ENCODE measurements at places on chromosomes 3 and 15.

GRCh38 chr3:462851-463250, 266.3 kb downstream of the CHL1 start:
- no peak for DNase-seq

- DNase-seq, result no peak
Measured at GRCh38 chr3:14450922-14451606, 48.7 kb downstream of the SLC6A6 start.

GRCh38 chr15:61656391-61656790, 403.9 kb downstream of the VPS13C start:
- DNase-seq, result no peak

GRCh38 chr15:81751256-81751655, 294.6 kb downstream of the MEX3B start:
- DNase-seq, result no peak

DNA sequence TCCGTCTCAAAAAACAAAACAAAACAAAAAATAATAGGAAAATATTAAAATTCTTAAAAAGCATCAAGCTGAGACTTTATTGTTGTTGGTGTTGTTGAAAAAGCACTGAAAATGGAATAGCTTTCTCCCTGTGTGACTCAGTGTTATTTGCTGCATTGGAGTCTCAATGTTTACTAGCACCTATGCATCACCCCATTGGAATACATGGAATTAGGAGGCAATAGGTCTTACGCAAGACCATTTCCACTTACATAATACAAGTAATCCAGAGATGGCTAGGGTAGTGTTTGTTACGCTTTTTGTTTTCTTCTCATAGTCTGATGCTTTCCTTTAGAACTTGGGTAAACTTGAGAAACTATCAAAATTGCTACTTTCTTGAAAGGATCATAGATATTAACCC, 15.2 kb downstream of the GXYLT2 start:
- no peak for DNase-seq

DNA sequence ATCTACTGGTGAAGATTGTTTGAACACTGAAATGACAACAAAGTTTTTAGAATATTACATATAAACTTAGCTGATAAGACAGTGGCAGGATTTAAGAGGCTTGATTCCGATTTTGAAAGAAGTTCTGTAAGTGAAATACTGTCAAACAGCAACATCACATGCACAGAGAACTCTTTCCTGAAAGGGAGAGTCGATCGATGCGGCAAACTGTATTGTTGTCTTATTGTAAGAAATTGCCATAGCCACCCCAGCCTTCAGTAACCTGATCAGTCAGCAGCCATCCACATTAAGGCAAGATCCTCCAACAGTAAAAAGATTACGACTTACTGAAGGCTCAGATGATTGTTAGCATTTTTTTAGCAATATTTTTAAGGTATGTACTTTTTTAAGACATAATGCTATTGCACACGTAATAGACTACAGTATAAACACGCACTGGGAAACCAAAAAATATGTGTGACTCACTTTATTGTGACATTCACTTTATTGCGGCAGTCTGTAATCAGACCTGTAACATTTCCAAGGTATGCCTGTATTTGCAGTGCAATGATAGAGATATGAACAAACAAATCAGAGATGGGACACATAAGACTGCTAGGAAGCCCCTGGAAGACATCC, 225.6 kb upstream of the UBE2E1 start:
- no peak for DNase-seq

GRCh38 chr3:127050733-127051132, 67.8 kb downstream of the PLXNA1 start:
- no peak for DNase-seq

DNA sequence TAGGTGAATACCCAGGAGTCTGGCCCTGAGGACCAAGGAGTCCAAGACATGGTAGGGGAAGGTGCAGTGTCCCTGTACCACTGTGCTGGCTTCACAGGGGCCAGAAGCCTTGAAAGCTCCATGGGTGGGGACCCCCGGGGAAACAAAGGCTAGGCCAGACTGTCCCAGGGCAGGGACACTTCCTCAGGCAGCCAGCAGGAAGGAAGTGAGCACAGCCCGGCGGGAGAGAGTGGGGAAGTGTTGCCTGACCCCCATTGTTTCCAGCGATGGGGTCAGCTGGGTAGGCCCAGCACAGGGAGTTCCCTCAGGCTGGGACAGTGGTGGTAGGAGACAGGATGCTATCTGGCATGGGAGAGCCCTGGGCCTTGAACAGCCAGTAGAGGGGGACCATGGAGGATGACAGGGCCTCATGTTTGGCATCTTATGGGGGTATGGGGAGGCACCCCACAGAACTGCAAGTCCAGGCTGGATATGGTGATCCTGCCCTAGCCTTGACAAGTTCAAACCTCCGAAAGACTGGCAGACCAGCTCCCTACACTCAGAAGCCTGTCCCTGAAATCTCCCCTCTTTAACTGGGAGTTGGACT, 1.2 kb upstream of the HYAL2 start:
- DNase-seq, result no peak

DNA sequence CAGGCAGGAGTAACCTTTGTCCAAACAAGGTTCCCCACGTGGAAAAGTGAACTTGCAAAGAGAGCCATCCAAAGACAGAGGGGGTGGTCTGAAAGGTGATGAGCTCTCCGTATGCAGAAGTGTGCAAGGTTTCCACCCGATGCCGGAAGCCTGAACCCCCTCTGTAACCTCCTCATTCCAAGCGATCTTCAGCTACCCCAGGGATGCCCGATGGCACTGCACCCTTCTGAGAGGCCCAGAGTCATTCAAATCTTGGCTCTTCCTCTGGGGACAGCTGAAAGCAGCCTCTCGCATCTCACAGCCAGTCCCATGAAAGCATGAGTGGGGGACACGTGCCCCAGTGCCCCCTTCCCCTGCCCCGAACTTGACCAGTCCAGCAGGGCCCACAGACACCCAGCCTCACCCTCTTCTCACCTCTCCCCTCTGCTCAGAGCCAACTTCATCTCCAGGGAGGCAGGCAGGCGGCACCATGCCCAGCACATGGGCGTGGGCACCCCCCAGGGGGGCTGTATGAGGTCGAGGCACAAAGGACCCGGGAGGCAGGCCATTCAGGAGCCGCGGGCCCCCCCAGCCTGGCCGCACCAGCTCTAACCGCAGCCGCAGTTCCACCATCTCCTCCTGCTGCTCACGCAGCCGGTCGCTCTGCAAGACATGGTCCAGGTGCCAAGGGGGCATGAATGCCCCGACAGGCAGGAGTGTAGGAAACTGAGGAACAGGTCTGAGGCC, 8.7 kb downstream of the KIF7 start:
- no peak for DNase-seq

- DNase-seq, result no peak
Measured at GRCh38 chr3:29576181-29576580, 295.3 kb downstream of the RBMS3 start.

DNA sequence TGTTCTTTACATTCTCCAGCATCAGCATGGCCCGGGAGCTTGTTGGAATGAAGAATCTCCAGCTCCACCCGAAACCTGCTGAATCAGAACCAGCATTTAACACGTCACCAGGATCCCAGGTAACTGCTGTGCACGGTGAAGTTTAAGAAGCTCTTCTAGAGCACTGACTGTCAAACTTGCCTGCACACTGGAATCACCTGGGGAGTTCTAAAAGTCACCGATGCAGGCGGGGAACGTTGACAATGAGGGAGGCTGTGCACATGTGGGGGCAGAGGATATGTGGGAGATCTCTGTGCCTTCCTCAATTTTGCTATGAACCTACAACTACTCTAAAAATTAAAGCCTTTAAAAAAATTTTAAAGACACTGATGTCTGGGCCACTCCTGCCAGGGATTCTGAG, 19.1 kb upstream of the PAQR5 start:
- no peak for DNase-seq

DNA sequence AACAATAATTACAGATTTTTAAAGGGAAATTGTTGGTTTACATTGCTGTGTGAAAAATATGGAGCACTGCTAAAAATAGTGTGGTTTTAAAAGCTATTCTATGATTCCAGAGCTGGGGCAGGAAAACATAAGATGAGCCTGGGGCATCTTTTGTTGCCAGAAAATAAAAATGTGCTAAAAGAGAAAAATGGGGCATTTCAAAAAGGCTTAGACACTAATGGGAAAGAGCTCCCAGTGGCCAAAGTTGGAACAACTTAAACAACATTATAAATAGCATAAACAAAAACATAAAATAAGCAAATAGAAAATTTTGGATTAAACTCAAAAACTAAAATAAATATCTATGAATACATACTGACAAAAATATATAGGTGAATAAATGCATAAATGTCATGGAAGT, 478.9 kb downstream of the NLGN1 start:
- no peak for DNase-seq

GRCh38 chr3:195817578-195818135, 5.9 kb upstream of the MUC4 start:
- DNase-seq, result no peak

DNA sequence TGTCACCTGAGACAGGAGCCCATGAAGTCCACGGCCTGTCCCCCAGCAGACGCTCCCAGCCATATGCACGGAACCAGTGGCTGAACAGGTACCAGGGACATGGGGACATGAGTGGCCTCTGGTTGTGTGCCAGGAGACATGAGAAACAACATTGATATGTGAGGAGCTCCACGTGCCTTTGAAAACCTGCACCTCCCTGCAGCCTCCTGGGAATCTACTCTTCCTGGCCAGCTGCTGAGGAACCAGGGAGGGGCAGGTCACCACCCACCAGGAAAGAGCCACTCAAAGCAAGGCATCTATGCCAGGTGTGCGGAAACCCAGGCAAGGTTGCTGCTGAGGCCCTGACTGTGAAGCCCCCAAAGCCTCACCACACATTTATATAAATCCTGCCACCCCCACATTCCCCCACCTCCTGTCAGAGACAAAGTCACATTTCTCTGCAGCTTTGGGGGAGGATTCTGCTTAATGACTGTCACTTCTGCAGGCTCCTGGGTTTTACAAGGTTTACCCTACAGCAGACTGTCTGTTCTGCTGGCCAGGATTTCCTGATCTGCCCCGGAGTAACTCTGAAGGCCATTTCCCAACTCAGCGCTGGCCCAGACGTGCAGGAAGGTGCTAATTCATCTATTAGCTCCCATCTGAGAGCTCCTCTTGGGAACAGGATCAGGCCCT, 110.8 kb downstream of the ADCY5 start:
- peak; percentile 26 for DNase-seq

DNA sequence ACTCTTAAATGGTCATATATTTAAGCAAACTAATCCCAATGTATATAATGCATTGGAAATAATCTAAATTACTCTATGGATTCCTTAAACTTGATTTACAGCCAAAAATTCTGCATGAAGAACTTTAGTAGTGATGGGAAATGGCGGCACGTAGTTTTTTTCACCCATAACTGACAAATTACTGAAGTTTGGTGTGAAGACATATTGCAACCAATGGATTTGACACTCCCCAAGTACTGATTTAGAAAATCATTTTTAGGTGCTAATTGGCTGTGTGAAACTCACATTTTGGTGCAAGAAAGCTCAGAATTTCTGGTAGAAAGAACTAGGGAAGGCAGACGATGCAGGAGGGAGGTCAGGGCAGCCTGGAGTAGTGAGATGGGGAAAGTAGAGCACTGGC, 19.3 kb upstream of the TMEM108 start:
- no peak for DNase-seq

DNA sequence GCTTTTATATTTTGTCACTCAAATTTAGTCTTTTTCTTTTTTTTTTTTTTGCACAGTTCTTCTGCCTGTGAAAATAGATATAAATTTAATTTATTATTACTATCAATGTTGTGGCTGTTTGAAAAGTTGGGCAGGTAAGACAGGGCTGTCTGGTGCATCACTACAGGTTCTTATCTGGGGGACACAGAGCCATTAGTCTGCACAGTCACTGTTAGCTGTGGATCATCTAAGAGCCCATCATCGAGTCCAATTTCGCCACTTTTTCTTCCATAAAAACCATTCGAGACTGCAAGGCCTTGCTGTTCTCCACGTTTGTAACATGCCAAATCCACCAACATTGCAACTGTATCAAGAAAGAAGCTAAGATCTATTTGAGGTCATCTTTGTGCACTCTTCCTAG, 325.6 kb upstream of the UMPS start:
- DNase-seq, result no peak

- no peak for DNase-seq
Measured at GRCh38 chr15:76298986-76299385, 12.3 kb downstream of the ETFA start.

DNA sequence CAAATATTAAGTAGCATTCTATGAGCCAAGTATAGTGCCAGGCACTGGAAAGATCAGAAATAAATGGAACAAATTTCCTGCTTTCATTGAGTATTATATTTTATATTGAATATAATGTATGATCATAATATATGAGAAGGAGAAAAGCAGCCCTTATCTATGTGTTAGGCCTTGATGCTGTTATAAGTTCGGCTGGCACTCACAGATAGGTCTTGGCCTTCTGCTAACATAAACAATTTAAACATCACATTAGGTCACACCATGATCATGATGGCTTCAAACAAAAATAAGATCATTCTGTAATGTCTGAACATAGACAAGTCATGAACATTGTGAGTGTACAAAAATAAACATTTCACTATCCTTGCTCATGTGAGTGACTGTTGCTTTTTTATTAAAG, 584.0 kb upstream of the ZNF385D start:
- DNase-seq, result no peak

DNA sequence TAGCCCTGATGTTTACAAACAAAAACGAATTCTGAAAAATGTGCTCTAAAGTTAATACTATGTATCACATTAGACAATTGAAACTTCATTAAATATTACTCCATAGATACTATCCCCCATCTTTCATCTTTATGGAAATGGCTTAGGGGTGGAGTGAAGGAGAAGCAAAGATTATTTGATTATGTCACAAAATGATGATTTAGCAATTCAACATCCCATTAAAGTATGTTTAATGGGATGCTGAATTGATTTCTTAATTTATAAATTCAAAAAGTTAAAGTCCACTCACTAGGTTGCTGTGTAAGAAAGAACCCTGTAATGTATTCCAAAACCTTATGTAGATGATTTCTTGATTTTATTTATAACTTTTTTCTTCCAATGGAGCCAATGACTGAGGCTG, 201.1 kb downstream of the WDR72 start:
- no peak for DNase-seq

DNA sequence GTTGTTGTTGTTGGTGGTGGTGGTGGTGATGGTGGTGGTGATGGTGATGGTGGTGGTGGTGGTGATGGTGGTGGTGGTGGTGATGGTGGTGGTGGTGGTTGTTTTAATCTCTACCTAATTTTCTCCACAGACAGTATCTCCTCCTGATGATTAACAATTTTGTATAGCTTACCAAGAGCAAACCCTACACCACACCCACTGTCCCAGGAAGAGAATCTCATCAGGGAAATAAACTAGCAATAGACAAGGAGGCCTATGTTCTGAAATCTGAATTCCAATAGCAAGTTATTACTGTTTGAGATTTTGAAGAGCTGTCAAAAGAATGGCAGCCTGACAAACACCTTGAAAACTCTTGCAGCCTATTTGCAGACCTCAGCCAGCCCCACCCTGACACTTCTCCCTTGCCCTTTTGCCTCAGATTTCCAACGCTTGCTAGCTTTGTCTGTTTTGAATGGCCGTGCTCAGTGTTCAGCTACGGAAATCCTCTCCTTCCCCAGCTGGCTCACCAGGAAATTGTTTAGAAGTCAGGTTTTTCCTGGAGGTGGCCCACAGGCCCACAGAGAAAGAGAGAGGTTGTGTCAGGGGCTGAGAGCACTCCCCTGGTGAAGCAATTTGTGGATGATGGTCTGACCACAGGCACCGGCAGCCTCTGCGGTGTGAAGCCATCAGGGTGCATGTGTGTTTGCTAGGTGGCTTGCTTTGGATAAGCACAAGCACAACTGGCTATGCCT, 101.6 kb downstream of the MAGI1 start:
- no peak for DNase-seq
